ENCODE measurements at places on chromosomes 1 and 21.

DNA sequence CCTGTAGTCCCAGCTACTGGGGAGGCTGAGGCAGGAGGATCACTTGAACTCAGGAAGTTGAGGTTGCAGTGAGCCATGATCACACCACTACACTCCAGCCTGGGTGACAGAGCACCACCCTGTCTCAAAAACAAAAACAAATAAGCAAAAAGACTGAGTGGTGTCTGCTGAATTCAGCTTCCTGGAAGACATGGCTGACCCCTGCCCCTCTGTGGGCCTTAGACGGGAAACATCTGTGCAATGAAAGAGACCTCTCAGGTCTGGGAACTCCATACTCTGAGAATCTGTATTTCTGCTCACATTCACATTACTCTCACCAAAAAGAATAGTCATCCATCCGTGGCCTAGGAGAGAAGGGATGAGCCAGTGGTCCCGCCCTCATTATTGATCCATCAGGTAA is 2.0 kb downstream of the HTR1D start:
- no peak for DNase-seq

DNA sequence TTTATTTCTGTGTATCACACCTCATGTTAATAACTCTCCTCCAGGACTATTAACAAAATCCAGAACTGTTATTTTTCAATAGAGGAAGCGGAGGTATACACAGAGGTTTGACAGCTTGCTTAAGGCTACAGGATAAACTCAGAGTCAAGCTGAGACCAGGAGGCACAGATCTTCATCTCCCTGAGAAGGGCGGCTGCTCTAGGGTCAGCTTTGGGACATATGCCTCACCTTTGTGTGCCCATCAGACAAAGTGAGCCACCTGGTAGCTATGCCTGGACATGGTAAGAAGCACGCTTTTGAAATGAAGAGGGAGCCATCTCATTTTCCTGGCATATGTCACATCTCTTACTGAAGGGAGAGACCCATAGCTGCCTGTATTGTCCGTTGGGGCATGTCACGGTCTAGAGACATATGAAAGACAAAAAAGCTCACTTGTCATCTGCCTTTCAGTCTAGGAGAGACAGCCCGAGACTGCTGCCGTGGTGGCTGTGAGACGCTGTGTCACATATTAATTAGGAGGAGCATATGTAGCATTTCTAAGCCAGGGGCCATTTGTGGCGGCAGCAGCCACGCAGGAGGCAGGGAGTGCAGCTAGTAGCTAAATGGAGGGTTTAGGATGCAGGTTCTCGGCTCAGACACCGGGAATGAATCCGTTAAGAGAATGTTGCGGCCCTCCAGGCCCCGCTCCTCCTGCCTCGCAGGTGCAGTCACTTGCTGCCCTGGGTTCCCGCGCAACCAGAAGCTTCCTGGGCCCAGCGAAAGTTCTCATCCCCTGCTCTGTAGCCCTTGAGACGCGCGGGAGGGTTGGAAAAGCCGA is 161.3 kb upstream of the C1orf21 start:
- DNase-seq = no peak

DNA sequence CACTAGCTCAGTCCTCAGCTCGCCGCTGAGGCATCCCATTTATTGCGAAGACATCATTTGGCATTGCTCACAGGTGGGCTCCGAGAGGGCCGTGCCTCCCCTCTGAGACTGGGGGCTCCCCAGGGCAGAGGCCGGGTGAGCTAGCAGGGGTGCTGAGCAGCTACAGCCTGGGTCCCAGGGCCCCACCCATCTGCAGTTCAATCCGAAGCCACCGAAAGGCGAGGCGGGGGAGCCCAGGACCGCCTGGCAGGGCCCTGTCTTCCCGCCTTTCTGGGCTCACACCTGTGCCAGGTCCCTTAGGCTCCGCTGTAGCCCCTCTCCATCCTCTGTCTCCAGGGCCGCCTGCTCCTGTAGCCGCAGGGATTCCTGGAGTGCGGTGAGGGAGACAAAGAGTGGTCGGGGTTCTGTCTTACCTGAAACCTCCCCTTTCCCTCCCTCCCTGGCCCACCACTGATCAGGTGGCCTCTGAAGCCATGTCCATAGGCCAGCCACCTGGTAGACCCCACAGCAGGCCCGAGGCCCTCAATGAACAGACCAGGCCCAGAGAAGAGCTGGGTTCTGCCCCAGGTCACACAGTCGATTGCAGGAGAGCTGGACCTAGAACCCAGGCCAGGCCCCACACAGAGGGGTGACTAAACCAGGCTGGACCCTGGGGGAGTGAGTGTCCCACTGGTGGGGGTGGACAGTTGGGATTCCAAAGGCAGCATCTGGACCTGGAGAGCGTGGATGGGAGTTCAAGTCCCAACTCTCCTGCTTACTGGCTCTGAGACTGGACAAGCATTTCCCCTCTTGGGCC is 18.1 kb upstream of the NBPF1 start:
- DNase-seq = no peak

- no peak for DNase-seq
Observed at GRCh38 chr1:204391629-204392028, 20.0 kb downstream of the PPP1R15B start.

DNA sequence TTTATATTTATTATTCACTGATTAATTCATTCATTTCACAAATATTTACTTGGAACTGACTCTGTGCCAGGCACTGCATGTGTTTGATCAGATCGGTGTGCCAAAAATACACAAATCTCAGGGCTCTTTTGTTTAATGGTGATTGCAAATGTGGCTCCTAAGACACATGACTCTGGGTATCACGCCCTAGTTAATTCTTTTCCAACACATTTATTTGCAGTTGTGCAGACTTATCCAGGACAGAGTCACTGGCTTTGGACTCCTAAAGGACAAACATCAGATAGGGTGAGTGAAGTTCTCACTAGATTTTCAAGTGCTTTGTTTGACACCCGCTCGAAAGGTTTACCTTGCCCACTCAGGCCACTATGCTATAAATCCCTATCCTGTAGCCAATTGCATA is 335.5 kb downstream of the BARHL2 start:
- no peak for DNase-seq

GRCh38 chr1:203129501-203130231 is 2.1 kb downstream of the ADORA1 start:
- DNase-seq = no peak

DNA sequence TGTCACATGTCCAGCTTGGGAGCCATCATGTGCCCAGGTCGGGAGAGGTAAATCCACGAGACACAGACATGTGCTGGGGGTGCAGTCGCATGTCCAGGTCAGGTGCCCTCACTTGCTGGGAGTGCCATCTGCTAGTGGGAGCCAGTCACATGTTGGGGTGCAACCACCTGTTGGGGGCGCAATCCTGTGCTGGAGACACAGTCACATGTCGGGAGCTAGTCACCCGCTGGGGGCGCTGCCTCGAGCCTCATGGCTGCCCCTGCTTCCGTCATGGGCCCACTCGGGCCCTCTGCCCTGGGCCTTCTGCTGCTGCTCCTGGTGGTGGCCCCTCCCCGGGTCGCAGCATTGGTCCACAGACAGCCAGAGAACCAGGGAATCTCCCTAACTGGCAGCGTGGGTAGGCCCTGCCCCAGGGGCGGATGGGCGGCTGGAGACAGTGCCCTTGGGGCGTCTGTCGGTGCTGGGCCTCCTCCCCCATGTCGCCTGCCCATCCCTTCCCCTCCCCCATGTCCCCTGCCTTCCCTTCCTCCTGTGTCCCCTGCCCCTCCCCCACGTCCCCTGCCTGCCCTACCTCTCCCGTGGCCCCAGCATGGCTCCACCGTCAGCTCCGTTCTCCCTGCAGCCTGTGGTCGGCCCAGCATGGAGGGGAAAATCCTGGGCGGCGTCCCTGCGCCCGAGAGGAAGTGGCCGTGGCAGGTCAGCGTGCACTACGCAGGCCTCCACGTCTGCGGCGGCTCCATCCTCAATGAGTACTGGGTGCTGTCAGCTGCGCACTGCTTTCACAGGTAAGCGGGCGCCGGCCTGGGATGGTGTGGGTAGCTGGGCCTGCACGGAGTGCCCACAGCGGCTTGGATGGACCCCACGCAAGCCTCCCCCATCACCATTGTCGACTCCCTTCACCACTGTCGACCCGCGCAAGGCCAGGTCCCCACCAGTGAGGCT is at the start of gene PRSS38:
TSS of gene PRSS38 (plus strand) at position 208 of the 942 bp plus-strand sequence. CDS start at position 250, 42 bp downstream.
- no peak for DNase-seq

- no peak for DNase-seq
Observed at GRCh38 chr21:33650230-33650629, 7.9 kb downstream of the ITSN1 start.

DNA sequence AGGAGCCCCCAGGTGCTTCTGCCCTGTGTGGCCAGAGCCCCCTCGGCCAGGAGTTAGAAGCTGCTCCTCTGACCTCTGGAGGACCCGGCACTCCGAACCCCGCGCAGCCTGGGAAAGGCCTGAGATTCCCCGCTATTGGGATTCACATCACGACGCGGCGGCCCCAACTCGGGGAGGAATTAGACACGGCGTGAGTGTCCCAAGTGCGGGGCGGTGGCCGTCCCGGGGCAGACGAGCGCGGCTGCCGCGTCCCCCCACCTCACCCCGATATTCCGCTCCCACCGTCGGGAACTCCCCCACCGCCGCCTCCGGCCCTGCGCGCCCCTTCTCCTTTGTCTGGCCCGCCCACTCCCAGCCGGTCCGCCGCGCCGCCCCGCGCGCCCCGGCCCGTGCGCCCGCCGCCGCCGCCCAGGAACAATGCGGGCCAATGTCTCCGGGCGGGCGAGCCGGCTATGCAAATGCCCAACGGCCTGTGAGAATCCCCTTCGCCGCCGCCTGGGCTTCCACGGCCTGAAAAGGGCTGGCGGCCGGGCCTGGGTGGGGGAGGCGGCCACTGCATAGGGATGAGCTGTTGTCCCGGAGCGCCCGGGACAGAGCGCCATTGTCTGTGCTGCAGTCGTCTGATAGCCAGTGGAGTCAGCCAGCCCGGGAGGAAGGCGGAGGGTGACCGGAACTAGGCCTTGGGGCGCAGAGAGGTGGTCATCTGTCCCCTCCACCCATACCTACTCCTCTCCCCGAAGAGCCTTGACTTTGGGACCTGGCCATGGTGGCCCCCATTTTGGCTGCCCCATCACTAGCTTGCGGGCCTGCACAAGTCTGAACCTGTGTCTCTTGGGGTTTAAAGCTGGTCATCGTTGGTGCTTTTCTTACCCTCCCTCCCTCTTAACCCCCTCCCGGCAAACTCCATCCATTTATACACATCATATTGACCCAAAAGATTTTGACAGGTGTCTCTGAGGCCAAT is 19.4 kb downstream of the RHBG start:
- no peak for DNase-seq

- no peak for DNase-seq
Observed at GRCh38 chr1:7369866-7370265, 401.2 kb upstream of the VAMP3 start.

GRCh38 chr1:212557739-212558692 is 50.5 kb upstream of the ATF3 start:
- DNase-seq = no peak

DNA sequence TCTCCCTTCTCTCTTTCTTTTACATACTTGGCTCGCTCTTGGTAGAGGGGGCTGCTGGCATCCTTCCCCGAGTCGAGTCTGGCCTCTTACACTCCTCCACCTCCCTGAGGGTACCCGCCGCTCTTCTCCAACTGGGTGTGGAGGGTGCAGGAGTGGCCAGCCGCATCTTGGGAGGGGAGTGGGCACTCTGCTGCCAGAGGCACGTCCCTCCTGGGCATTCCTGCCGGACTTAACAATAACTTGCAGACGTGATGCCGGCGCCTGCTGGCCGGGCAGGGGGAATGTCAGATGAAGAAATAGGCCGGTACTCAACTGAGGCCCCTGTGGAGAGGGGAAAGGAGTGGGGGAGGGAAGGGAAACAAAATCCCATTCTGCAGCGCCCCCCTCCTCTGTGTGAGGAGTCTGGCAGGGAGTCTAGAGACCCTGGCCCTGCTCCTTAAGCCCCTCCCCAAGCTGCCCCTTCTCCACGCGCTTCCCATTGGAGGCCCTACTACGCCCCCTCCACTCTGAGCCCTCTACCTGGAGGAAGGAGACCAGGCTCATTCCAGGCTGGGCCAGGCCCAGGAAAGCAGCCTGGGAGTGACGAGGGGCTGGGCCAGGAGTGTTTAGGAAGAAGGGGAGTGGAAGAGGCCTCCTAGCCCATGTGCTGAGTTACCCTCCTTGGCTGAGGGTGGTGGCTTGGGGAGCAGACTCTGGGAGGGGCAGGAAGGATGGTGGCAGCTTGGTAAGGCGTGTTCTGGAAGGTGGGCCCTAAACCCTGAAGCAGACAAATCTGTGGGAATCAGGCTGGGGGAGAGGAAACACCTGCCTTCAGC is 1.8 kb downstream of the ATP2B4 start:
- no peak for DNase-seq

GRCh38 chr1:31714442-31715086 is 10.7 kb upstream of the COL16A1 start:
- DNase-seq = no peak
